ENCODE measurements at places on chromosomes 6 and 20. TPM values are rescaled to one million over a fixed set of nuclear protein-coding genes. Genes with fewer than 3 reads are reported as not detected.

ANGPT4 gene
- total RNA-seq: under 0.01 TPM

DEF6 gene
- total RNA-seq: 0.51 TPM

DNA sequence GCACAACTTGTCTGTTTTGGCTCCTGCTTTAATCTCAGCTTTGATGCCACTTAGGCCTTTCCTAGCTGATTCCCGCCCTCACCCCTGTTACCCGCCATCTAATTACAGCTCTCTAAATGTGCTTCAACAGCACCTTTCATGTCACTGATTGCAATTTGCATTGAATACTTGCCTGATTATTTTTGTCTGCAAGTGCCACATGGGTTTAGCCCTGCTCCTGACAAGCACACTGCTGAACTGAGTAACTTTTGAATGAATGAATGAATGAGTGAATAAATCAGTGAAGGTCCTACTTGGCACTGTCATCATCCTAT is 591 bp upstream of the DCBLD1 start:
- no peak for DNase-seq

HDGFL1 gene
- total RNA-seq: not detected

- peak; percentile 76 for DNase-seq
Measured at GRCh38 chr20:8094850-8095249, 37.2 kb upstream of the PLCB1 start.

C4B gene
- 43.9 TPM for total RNA-seq

PRSS16 gene
- total RNA-seq: not detected

GRCh38 chr6:98041056-98041455 is 758.0 kb upstream of the MMS22L start:
- DNase-seq: no peak

GRCh38 chr6:5713519-5713918 is 293.2 kb downstream of the NRN1 start:
- DNase-seq: no peak

ZNF512B gene
- total RNA-seq: 6.4 TPM

DNA sequence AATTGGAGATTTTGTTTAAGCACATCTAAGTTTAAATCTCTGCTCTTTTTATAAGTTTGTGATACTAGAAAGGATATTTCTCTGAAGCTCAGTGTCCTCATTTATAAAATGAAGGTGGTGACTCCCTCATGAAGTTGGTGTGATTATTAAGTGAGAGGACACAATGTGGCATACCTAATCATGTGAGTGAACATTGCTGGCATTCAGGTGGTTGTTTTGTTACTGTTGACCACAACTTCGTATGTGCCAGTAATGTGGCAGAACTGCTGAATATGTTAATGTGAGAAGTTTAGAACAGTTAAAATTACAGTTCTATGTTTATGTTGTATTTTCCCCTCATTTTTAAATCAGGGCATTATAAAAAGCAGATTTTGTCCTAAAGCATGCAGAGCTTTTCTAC is 127.2 kb downstream of the STXBP5 start:
- no peak for DNase-seq

GRCh38 chr6:33815854-33816253 is 12.1 kb upstream of the MLN start:
- peak; percentile 11 for DNase-seq

DNA sequence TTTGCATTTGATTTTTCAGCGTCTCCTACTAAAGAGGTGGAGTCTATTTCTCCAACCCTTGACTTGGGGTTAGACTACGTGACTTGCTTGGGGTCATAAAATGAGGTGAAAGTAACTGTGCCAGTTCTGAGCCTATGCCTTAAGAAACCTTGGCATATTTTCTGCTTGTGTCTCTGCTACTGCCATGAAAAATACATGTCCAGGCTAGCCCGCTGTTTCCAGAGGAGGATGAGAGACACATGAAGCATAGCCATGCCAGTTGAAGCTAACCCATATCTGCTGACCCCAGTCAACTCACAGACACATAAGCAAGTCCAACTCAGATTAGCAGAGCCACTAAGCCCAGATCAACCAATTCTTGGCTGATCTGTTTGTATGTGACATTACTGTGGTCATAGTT is 38.7 kb downstream of the SCP2D1 start:
- DNase-seq: no peak

IL20RA gene
- total RNA-seq: 0.33 TPM

KHDC1 gene
- 5.1 TPM for total RNA-seq

DNA sequence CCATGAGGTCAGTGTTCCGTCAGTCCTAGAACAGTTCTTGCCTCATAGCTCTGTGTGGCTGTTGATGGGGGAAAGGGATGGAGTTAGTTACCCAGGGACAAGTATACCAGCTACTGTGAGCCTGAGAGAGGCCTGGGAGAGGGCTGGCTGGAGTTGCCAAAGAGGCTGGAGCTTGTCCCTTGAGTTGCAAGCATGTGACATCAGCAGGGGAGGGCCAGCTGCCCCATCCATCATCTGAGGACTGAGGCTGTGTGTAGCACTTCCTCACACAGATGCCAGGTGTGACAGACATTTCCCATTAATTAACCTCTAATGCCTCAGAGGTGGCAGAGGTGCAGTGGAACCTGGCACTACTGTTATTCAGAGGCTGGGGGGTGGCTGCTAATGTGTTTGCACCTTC is 131.6 kb downstream of the PHACTR3 start:
- DNase-seq: no peak

DNA sequence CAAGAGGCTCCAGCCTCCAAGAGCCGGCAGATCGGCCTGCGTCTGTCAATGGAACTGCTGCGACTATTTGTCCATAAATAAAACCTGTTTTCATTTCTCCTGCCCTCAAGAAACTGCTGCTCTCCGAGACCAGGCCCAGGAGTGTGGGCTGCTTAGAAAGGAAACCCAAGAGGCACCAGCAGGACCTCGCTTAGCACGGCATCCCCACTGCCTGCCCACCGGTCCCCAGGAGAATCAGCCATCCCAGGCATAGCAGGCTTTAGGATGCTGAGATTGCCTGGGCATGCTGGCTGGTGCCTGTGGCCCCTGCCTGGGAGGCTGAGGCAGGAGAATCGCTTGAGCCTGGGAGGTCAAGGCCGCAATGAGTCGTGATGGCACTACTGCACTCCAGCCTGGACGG is 17.6 kb downstream of the NTSR1 start:
- DNase-seq: no peak

CST11 gene
- total RNA-seq: not detected

- no peak for DNase-seq
Measured at GRCh38 chr6:441126-441920, 49.8 kb downstream of the IRF4 start.

DNA sequence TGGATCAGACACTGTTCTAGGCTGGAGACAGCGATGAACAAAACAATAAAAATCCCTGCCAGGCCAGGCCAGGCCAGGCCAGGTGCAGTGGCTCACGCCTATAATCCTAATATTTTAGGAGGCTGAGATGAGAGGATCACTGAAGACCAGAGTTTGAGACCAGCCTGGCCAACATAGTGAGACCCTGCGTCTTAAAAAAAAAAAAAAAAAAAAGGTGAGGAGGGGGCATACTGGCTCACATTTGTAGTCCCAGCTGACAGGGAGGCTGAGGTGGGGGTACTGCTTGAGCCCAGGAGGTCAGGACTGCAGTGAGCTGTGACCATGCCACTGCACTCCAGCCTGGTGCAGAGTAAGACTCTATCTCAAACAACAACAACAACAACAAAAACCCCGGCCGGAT is 4.5 kb downstream of the MUCL3 start:
- DNase-seq: no peak

GRCh38 chr6:42819803-42820511 is 38.1 kb downstream of the BICRAL start:
- no peak for DNase-seq

- DNase-seq: no peak
Measured at GRCh38 chr6:13299403-13299821, 28.9 kb downstream of the TBC1D7 start.

NFYA gene
- total RNA-seq: 10.0 TPM

DLK2 gene
- under 0.01 TPM for total RNA-seq

HCRTR2 gene
- total RNA-seq: not detected

All from fibroblast of lung (primary cell).